ENCODE measurements at places on chromosomes 2 and 18.

- DNase-seq = no peak
Observed at GRCh38 chr2:168948621-168949212, 47.6 kb downstream of the G6PC2 start.

DNA sequence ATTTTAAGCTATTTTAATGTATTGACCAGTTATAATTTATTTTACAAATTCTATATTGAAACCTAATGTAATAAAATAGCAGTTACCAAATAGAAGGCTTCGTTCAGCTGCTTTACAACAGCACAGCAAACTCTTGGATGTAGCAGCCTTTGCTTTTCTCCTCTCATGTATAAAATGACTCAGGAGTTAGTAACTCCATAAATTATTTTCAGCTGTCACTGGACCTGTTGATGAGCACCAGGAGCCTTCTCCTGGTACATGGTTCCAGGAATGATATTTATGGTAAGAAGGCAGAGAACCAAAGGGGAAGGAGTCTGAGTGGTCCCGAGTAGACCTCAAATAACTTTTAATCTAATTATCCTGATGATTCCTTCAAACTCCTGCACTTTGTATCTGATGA is 256.4 kb upstream of the NETO1 start:
- no peak for DNase-seq

DNA sequence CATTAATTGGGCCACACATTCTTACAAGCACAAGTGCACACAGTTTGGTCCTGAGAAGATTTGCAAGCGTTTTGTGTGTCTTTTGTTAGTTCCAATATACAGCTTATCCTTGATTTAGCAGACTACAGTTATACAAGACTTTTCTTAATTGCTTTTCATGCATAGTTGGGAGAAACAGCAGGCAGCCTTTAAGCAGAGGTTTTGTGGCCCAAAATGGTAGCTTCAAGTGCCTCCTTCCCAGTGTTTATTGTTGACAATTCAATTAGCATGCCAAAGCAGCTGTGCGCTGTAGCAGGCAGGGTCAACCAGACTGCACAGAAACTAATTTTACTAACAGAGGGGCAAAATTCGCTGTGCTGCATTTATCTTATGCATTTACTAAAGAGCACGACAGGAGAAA is 47.5 kb downstream of the FRZB start:
- no peak for DNase-seq

DNA sequence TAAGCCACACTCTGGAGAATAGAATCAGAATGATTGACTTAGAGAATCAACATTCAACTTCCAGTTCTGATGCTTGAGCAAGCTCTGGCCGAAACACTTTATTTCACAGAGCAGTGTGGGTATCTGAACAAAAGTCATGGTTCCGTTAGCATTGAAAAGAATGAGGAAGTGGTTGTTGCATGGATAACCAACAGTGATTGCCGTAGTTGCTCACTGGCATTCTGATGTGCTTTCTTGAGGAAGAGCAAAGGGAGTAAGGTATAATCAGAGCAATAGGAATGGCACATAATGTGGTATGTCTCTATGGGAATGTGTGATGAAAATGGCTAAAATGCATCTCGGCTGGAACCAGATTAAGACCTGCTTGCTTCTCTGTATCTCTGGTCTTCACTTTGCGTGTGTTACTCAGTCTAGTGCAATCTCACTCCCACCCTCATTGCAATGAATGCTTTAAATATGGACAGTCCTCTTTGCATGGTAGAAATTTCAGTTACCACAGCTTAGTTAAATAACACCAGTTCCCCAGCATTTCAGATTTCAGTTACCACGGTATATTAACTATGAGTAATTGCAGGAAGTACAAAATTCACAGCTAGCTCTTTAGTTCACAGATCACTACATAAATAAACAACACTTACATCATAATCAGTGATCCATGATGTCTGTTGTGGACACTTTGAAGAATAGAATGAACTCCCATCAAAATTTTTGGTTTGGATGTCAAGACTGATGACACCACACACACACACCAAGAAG is 7.8 kb upstream of the RAB12 start:
- no peak for DNase-seq

DNA sequence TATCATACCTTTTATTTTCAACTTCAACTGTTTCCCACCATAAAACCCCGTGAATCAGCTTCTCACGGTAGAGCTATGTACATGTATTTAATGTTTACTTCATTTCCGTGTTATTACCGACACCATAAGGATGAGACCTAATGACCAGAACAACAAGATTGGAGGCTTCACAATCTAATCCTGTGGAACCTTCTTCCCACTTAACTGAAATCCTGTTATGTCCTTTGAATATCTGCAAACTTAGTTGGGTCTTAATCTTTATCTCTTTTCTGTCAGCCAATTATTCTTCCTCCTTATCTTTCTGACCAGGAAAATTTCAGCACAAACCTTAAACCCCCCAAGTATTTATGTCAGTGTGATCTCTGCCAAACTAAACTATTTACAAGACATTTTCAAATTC is 214.4 kb downstream of the TMX3 start:
- no peak for DNase-seq

GRCh38 chr18:43130716-43131260 is 15.3 kb upstream of the RIT2 start:
- no peak for DNase-seq

DNA sequence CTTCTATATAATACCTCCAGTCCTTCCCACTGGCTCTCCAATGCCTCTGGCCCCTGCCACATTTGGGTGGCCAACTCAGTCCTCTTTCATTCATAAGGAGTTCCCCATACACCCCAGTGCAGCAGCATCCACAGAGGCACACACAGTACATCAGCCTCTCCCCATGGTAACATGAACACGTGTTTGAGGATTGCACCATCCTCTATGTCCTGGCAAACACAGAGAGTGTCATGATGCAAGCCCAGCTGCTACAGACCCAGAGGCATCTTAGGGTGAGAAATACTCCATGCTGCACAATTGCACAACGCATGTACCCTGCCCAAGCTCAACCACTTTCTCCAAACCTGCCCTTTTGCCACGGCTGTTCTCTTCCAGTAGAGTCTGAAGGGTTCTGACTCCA is 11.5 kb downstream of the IGFBP5 start:
- peak; percentile 86 for DNase-seq

DNA sequence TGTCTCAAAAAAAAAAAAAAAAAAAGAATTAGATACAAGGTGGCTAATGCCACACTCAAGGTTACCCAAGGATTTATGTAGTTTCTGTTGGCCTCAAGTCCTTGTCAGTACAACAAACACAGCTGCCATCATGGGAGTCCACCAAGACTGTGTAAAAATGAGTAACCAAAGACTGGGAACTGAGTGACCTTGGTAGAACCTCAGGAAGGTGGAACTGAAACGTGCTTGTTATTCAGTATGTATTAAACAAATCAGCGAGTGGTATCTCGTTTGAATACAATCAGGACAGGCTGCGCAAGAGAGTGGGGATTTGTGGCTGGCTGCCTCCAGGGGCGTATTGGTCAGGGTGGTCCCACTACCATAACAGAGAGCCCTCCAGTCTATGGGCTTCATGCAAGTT is 1.6 kb upstream of the SFTPB start:
- no peak for DNase-seq

DNA sequence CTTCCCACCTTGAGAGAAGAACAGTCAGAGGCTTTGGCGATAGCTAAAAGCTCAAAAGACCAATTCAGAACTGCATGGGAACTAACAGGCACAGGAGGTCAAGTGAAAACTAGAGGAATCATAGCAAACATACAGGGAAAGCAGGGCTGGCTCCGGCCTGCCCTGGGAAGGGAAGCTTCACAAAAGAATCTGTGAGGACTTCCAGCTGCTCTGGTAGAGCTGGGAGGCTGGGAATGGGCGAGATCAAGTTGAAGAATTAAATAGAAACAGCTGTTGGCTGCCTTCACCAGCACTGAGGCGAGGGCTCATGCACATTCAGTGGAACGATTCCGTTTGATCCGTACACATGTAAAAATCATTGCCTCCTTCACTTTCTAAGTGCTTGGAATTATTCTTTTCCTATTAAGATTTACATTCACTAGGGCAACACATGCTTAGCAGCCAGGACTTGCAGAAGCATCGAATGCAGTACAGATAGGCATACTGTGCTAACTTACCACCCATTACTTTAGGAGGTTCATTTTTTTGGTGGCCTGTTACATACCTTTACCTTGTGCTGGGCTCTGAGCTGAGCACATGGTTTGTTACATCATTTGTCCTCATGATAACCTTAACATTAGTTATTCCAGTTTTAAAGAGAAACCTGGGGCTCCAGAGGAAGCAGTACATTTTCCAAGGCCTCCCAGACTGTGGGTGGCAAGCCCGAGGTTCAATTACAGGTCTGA is 125.4 kb upstream of the RNF152 start:
- no peak for DNase-seq

DNA sequence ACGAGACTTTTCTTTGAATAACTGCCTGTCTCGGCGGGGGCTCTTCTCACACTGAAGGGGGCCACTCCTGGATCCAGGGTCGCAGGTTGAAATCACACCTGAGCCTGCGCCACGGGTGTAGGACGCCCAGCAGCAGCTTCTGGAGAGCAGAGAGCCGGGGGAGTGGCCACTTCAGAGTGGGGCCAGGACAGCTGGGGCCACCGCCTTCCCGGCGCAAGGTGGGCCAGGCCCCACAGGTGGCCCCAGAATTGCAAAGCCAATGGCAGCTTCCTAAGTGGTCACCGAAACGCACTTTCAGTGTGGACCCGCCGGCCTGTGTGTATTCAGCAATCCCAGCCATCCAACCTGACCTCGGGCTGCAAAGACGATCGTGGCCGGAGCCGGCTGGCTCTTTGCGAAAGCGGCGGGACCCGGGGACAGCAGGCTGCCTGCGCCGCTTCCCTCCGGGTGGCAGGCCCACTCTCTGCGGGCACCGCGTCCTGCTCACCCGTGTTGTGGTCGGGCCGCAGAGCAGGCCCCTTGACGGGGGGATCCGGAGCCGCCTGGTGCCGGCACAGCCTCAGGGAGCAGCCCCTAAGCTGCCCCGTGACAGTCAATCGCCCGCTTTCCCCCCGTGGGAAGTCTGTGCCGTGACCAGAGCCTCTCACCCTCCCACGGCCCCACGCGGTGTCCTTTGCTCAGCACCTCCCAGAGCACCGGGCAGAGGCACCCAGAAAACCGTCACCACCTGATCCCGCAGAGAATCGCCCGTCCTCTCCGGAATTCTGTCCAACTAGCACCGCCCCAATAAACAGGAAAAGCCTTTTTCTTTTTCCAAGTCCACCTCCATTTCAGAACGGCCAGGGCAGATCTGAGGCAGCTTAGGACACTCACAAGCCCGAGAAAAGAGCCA is 144.7 kb downstream of the ZNF516 start:
- DNase-seq = no peak

DNA sequence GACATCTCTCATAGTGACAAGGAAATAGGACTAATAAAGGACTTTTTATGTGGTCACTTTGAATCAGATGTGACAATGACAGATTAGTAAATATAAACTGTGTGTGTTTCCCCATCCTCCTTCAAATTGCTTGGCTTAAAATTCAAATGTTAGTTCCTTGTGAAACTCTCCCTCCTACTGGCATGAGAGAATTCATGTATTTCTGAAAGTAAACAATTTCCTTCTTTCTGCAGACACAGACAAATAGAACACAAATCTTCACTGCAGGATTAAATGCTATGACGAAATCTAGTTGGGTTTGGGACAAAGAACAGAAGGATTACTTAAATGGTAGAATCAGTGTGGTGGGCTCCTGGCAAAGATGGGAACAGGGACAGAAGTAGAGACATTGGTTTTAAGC is 328.7 kb upstream of the FAM98A start:
- DNase-seq = no peak

DNA sequence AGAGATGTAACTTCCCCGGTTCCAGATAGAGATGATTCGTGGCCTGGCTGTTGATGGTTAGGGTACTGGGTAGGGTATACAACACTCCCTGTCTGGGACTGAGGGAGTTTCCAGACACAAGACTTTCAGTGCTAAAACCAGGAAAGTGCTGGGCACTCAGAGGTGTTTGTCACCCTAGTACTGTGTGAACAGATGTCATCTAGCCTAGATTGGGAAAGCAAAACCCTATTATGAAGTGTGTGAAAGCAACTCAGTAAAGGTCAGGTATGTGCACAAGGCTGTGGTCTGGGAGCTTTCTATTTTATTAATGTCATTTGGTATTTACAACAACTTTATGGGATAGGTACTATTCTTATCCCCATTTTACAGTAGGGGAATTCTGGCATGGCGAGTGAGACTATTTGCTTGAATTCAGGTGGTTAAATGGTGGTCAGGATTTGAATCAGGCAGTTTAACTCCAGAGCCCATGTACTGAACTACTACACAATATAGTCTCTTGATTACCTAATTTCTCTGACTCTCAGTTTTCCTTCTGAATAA is 2.6 kb downstream of the BZW1 start:
- DNase-seq = no peak

GRCh38 chr2:79370976-79371538 is 141.8 kb upstream of the CTNNA2 start:
- DNase-seq = no peak

DNA sequence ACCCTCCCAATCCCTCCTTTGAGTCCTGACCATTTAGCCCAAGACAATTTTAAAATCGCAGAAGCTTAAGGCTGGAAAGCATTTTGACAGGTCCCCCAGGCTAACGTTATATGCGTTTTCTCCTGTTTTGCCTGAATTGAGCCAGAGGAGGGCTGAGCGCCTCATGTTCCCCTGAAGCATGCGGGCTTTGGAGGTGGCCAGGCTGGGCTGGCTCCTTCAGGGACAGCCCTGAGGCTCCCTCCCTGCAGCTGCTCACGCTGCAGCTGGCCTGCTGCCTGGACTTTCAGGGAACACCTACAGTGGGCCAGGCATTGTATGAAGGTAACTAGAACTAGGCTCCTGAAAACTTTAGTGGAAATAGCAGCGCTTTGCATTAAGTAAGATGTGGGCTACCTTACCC is 179.2 kb downstream of the ACKR3 start:
- no peak for DNase-seq

GRCh38 chr2:157107877-157108276 is 149.6 kb upstream of the GALNT5 start:
- no peak for DNase-seq

- DNase-seq = no peak
Observed at GRCh38 chr2:152565884-152566727, 151.2 kb downstream of the PRPF40A start.

GRCh38 chr2:161122772-161123530 is 37.3 kb upstream of the TANK start:
- no peak for DNase-seq

GRCh38 chr2:241379481-241380480 is 23.7 kb downstream of the FARP2 start:
- no peak for DNase-seq

GRCh38 chr2:150812664-150813367 is 325.3 kb upstream of the RND3 start:
- DNase-seq = no peak

- no peak for DNase-seq
Observed at GRCh38 chr2:236321415-236321814, 57.2 kb upstream of the ASB18 start.

- DNase-seq = no peak
Observed at GRCh38 chr18:6327895-6328620, 86.7 kb downstream of the L3MBTL4 start.

- DNase-seq = no peak
Observed at GRCh38 chr2:190455358-190456095, 47.4 kb downstream of the MFSD6 start.

DNA sequence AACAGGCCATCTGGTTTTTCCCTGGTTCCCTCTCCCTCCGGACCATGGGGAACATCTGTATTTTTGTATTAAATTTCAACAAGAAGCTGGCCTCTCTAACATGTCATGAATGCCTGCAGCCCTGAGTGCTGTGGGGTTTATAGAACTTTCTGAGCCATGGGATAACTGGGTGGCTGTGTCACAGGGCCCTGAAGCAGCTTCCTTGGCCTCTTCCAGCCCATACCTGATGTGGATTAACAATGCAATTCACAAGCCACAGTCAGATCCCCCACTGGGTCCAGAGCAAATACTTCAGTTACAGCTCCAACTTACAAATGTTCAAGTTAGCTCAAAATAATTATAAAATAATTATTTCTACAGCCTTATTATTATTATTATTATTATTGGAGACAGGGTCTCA is 307.8 kb upstream of the CELF4 start:
- DNase-seq = no peak
